Body of pancreas (tissue), 4 donors: ENCODE measurements at places on chromosomes 1 and 21.
A peak's percentile ranks its signal among the peaks of the same experiment; 100 is the strongest.

DNA sequence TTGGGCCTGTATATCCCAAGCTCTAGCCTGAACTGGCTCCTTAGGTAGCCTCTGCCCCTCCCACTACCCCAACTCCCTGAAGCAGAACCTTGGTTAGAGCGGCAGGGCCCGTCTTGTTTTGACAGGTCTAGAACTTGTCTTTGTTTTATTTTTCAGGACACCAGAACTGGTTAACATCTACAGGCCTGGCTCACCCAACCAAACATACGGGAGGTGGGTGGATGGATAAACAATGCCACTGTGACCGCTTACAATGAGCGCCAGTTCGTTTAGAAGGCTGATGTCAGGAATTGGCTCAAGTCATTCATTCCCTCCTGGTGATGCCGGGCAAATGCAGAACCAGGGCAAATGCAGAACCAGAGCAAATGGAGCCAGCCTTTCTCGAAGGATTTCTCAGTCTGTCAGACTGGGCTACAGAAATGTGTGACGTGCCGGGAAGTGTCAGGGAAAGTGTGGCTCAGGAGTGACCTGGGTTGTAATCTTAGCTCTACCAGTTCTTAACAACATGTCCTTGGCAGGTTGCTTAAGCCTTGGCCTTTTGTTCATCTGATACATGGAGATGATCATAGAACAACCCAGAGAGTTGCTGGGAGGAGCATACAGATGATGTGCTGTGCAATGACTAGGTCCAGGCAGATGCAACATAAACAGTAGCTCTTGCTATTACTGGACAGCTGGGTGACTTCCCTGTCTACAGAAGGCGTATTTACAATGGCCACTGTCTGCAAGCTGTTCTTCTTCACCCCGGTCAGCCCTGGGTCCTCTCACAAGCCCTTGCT, 30.5 kb upstream of the BTG2 start:
- H3K4me3 ChIP-seq, result no peak overlapping the region
- H3K27ac ChIP-seq, result peak overlapping the region; percentile 69
- peaks cover 46% of the 10 kb centered on the region for H3K4me1 ChIP-seq
- H3K27me3 ChIP-seq, result no peaks in the 10 kb centered on the region
- peak; percentile 33 for DNase-seq

DNA sequence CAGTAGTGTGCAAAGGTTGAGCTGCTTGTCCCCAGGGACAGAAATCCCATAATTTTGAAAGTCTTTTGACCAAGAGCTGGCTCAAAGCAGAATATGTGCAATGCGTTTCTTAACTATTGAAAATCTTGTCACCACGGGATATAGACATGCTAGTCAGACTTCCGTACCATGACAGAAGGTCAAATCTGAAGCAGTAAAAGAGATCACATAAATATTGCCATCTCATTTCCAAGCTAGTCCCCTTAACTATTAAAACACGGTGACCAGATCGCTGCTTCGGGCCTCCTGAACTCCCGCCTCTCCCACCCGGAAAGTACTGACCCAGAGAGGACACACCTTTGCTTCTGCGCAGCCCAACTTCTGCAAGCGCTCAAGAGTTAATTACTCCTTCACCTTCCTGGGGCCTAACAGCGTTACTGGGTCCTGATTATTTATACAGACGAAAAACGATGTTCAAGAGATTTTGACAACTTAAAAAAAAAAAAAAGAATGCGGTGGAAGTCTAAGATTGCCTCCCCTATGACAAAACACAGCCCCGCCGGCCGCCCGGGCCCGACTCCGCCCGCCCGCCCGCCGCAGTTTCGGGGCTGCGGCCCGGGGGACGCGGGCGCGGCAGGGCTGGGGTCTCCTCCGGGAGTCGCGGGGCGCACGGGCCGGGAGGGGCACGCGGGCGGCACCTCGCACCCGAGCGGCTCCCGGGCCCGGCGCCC, 692 bp downstream of the SORT1 start:
- DNase-seq, result peak; percentile 31
- H3K27me3 ChIP-seq, result no peaks in the 10 kb centered on the region
- peak overlapping the region; percentile 75 for H3K27ac ChIP-seq

GRCh38 chr1:239233626-239234025, 152.7 kb upstream of the CHRM3 start:
- H3K4me3 ChIP-seq, result no peak overlapping the region
- no peaks in the 10 kb centered on the region for H3K36me3 ChIP-seq
- no peak for DNase-seq
- no peak overlapping the region for H3K27ac ChIP-seq
- peaks cover 3% of the 10 kb centered on the region for H3K4me1 ChIP-seq

DNA sequence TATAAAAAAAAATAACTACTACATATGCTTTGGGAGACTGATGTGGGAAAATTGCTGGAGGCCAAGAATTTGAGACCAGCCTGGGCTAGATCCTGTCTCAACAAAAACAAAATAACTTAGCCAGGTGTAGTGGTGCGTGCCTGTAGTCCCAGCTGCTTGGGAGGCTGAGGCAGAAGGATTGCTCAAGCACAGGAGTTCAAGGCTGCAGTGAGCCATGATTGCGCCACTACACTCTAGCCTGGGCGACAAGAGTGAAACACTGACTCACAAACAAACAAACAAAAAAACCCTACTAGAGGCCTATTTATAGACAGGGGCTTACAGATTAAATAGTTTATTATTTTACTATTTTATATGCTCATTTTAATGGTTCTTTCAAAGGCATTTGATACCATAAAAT, 80.0 kb downstream of the LHX4 start:
- H3K36me3 ChIP-seq, result no peaks in the 10 kb centered on the region
- DNase-seq, result no peak
- no peaks in the 10 kb centered on the region for H3K27me3 ChIP-seq
- H3K4me3 ChIP-seq, result no peak overlapping the region
